ENCODE measurements at places on chromosomes 6 and 20.
A peak's percentile ranks its signal among the peaks of the same experiment; 100 is the strongest.

- no peak for DNase-seq
These were observed 47.6 kb downstream of the HLA-G start for GRCh38 chr6:29875257-29875656.

DNA sequence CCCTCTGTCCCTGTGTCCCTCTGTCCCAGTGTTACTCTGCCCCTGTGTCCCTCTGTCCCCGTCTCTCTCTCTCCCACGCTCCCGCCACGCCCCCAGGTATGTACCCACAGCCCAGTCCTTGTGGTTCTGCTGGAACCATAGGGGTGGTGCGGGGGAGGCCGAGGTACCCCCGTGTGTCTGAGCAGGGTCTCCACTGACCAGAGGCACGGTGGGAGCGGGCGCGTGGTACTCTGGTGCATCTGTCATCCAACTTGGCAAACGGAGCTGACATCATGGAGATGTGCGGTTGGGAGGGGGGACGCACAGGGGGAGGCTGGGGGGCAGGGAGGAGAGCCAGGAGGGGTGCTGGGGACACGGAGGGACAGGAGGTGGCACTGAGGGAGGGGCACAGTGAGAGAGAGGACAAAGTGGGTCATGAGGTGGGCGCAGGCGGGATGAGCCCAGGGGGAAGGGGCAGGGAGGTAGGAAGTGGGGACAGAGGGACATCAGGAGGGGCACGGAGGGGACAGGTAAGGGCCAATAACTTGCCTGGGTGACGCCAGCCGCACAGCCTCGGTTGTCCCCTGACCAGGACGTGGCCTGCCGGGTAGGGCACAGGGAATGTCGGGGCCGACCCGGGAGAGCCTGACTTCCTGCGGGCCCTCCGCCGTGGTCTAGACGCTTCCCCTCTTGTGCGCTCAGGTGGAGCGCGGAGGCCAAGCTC is 163.6 kb upstream of the PDE10A start:
- no peak for DNase-seq

DNA sequence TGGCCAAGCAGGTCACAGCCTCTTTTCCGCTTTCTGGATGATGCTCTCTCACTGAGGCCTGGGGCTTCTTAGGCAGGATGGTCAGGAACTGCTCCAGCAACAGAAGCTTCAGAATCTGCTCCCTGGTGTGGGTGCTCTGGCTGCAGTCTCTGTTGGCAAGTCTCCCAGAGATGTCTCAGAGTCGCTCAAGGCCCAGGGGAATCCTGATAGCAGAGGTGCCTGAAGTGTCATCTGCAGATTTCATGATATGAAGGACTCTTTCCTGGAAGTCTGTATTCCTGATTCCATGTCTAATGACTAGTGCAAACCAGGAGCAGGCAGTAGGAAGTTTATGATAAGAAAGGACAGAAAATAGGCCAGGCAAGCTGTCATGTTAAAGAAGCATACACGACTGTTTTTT is 20.3 kb downstream of the ZSCAN31 start:
- no peak for DNase-seq

- no peak for DNase-seq
These were observed 18.9 kb downstream of the PHACTR2 start for GRCh38 chr6:143696664-143697000.

GRCh38 chr6:109877028-109878004 is 100.8 kb upstream of the GPR6 start:
- DNase-seq, result peak; percentile 31

- DNase-seq, result no peak
These were observed 260.3 kb upstream of the SPTLC3 start for GRCh38 chr20:12748359-12748994.

GRCh38 chr20:55782224-55782911 is 223.0 kb downstream of the CBLN4 start:
- no peak for DNase-seq

- peak; percentile 83 for DNase-seq
These were observed 10.7 kb downstream of the TUBB start for GRCh38 chr6:30730601-30731435.

DNA sequence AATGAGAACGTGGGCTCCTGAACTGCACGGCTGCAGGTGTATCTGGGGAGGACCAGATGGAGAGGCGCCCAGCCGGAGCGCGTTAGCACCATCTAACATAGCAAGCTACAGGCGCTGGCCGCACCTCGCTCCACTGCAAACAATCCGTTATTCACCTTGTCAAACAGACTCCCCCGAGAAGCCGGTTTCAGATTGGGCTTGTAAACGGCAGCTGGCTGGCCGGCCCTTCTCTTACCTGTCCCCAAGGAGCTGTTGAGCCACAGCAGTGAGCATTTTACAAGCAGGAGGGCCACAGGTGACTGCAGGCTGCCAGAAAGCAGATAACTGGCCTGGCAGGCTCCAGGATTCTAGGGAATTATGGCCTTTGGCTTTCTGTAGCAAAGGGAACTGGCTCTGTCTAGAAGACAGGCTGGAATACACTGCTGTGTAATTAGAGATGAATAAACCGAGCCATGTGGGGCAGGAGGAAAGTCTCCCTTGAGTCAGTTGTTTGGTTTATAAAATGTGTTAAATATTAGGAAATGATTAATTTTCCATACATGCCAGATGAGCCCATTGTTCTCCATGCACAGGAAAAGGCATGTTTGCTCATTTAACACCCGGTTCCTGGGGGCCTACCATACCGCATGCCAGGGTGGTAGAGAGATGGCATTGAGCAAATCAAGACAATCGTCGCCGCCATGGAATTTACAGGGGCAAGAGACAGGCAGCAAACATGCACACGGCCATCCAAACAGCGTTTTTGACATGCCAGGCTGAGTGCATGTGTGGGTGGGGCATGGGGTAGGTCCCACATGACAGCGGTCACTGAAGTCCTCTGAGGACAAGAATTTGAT is 159.3 kb downstream of the NFATC2 start:
- DNase-seq, result peak; percentile 62

DNA sequence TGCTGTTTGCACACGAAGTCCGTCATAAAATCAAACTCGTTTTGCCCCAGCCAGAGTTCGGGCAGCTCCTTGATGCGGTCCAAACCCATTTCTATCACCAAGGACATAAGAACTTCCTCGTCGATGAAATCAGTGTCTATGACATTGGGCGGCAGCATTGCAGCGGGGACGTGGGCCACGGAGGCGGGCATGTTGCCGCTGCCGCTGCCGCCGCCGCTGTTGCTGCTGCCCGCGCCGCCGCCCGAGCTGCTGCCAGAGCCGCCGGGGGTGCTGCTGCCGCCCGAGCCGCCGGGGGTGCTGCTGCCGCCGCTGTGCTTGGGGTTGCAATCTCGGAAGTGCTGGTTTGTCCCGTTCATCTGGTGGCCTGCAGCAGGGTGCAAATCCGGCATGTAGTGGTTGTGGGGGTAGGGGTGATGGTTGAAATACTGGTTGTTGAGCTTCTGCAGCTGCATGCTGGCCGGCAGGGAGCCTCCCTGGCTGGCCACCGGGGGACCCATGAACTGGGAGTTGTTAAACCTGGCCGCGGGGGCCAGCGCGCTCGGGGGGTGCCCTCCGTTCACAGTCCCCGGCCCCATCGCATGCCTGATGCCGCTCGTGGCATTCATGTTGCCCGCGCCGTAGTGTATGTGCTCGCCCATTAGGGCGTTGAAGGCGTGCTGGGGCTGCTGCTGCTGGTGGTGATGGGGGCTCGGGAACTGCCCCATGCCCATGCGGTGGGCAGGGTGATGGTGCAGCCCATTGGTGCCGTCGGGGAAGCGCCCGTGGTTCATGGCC is 1.1 kb downstream of the CITED2 start:
- DNase-seq, result peak; percentile 76

DNA sequence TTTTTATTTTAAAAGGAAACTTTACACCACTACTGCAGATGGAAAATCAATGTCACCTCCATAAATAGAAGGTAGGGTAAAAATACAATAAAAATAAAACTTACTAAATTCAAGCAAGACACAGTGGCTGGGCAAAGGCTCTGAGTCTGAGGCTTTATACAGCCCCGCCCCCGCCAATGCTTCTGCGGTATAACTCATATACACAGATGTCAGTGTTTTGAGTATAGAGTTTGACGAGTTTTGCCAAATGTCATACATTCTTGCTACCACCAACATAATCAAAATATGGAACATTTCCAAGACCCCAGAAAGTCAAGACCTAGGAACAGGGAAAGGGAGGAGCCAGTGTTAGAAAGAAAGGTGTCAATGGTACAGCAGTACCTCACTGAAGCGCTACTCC is 12.8 kb downstream of the NFATC2 start:
- no peak for DNase-seq

- no peak for DNase-seq
These were observed 42.1 kb downstream of the SMAP1 start for GRCh38 chr6:70709826-70710225.

DNA sequence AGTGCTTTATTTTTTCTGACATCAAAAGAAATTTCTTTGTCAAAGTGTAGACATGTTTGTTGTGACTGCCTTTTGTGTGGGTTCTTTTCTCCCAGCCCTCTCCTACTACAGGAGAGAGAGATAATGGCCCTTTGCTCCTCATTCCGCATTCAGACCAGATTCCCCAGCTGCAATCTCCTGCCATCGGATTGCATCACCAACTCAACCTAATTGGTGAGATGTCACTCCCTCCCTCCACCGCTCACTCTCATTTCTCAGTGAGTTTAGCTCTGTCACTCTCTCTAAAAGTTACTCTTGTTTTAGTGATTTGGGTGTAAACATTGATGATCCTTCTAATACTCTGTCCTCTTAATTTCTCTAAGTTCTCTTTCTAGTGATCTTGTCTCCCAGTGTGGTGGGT is 22.7 kb downstream of the UTRN start:
- no peak for DNase-seq

GRCh38 chr6:42260972-42261371 is 43.3 kb upstream of the MRPS10 start:
- no peak for DNase-seq

DNA sequence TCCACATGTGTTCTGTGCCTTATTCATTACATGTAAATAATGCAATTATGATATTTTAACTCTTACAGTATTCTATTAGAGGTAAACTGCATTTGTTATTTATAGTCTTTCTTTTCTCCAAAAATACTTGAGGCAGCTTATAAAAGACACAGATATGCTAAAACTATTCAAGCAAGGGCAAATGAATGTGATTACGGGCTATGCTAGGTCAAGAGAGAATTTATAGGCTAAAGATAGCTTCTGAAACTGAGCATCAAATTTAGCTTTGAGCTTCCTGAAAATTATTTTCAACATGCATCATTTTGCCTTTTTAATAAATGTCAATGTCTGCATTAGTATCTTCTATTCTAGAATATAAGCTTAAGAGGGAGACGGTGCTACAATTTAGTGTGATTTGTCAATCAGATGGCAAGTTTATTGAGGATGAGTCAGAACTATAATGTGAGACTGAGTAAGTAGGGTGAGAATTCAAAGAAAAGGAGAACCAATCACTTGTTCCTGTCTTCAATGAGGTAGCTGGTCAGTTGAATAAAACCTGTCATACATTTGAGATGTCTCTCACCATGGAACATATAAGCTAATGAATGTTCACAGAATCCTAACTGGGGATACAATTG is 669.4 kb upstream of the CITED2 start:
- DNase-seq, result no peak

- no peak for DNase-seq
These were observed 348.7 kb downstream of the COL12A1 start for GRCh38 chr6:74857157-74857556.

DNA sequence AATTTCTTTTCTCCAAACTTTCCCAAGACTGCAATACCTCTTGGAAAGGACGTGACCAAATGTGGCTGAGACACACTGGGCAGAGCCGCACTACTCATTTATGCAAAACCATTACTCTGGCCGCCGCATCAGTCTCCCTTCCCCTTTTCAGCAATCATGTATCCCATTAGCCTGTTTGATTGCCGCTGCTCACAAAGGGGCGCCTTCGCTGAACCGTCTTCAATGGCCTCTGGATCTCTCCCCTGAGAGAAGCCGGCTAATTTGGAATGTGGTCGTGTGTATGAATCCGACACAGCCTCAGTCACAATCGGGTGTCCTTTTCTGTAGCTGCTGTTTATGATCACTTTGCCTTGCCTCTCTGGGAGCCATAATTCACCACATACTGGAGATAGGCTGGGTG is 361.1 kb downstream of the ZFAND3 start:
- no peak for DNase-seq

DNA sequence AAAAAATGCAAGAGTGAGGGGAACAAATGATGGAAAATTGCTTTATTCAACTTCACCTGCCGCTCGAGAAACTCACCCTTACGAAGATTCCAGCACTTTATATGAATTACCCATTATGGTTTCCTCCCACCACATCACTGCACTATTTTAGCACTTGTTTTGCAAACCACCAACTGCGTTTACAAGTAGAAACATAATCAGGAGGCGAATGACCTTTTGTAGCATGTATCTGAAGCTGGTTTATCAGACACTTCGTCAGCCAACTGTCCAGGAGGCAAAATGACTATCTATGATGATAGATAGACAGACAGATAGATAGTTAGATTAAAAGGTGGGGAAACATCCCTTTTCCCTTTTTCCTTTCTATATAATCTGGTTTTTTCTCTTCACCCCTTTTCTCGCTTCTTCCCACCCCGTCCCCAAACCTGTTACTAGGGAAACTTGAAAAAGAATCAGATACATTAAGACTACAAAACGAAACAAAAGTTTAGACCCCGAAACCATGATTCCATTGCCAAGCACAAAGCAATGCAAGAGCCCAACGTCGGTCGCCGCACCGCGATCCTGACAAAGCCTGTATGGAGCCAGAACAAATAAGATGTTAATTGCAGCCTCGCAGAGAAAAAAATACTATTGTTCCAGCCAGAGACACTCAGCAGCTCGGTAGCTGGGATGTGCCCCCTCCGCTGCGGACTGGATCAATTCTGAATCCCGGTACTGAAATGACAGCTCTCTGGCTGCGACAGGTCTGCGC is 933 bp upstream of the ADGRB3 start:
- peak; percentile 79 for DNase-seq

- DNase-seq, result peak; percentile 51
These were observed 13.1 kb downstream of the PRDM1 start for GRCh38 chr6:106099235-106099537.

DNA sequence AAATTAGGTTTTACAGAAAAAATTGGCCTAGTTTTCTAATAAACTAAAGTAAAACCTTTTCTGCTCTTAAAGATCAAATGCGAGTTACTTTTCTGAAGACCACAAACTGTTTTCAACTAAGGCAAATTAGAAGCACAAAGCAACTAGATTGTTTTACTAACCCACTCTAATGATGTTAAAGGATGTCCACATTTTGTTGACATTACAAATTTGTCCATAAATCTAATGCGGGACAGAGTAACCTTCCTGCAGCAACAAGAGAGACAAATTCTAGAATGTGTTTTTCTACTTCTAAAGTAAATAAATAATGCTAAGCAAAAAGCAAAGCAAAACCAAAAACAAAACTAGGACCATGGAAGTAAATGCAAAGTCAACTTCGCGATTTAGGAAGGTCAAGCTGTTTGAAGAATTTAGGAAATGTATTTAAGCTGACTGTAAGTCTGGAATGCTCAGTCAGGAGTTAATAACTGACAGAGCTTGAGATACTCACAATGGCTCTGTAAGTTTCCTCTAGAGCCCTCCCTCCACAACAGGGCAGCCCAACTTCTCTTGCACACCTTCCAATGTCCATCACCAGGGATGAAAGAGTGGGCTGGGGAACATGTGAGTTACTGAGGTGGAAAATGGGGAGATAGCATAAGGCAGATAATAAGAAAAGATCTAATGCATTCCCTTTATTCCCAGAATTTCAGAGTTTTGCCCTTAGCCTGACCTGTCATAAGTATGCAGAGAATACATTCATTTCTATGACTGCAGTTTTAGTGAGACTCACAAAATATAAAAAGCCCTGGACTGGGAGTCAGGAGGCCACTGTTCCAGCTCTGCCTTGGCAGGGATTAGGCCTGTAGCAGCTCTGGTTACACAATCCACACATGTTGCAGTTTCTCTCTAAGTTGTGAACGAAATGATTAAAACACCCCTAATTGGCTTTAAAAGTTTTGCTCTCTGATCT is 158.8 kb downstream of the FOXA2 start:
- no peak for DNase-seq
